Jurkat, Clone E6-1 (cell line): ENCODE measurements at places on chromosomes 5 and 9.

DNA sequence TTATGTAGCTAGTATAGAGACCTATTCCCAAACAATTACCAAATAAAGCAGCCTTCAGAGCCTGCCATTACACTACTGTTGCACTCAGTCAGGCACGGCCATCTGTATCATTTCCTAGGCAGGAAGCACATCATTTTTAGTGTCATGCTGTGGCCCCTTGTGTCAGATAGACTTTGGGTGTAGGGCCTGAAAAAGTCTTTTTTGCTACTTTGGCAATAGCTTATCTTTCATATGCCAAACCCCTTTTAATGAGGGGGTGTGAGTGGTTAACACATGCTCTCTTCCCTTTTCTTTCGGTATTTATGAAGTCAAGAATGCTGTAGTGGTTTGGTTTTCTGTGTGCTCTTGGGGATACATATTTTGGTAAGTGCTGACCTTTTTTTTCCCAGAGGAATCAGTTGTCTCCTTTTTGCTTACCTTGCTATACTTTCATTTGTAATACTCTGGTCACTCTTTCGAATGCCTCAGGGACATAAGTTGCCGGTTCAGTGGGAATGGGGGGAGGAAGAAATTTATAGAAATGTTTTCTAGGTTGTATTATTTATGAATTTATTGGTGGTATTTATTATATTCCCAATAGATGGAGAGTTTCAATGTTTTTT lies 209.8 kb downstream of the CSNK1G3 start:
- no peak for DNase-seq

- DNase-seq, result no peak
Measured at GRCh38 chr5:15834596-15835245, 334.7 kb downstream of the FBXL7 start.

DNA sequence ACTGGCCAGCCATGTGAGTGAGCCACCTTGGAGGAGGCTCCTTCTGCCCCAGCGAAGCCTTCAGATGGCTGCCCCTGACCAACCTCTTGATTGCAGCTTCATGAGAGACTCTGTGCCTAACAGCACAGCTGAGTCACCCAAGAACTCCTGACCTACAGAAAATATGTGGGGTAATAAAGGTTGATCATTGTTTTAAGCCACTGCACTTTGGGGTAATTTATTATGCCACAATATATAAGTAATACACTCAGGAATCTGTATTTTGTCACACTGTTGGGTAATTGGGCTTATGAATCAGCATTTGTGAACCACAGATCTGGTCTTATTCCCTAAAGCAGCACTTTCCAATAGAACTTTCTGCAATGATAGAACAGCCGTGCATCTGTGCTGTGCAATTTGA lies 24.4 kb upstream of the VDAC1 start:
- DNase-seq, result no peak

DNA sequence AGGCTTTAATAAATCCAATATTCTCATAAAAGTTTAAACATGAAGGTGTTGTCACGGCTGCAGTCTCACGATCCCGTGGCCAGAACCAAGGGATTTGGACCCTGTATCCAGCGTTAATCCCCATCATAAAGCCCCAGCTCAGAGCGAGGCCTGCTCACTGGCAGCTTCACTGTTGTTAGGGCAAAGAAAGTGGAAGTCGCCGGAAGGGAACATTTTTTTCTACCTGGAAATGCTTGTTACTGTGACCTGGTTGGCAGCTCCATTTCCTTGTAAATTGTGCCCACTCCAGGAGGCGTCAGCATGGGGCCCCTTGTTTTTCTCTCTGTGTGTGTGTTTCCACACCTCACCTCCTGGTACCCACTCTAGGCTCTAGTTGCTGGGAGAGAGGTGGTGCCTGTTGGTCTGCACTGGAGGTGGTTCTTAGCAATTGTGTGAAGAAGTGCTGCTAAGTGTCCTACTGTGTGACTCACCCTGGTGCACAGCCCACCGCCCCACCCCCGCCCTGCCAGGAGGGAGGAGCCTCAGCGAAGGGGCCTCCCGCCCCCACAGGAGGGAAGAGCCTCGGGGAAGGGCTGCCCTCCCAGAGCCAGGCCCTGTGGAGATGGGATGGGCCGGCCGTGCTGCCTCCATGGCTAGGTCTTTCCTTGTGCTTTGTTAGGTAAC lies 105.1 kb downstream of the EHMT1 start:
- no peak for DNase-seq
